IPS DF 19.7 (cell line): ENCODE measurements at places on chromosomes 12 and 14.

DNA sequence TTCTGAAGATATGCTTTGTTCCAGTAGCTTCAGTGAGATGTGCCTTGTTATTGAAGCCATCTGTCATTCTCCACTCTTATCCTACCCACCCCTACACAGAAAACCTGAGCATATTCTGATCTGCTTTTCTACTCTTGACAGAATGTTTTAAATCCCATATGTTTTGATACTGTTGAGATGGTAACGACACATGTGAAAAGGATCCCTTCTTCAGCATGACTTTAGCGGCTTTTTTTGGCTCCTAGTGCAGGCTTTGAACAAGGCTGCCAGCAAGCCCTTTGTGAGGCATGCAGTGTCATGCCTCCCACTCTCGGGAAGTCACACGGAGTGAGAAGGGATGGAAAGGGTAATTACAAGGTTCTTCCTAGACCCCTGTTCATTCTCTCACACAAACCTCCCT is 228.8 kb upstream of the RGS6 start:
- no peak for DNase-seq

GRCh38 chr12:62251609-62251958 is 8.6 kb upstream of the USP15 start:
- no peak for DNase-seq

- DNase-seq: no peak
Measured at GRCh38 chr12:16857456-16857923, 251.5 kb upstream of the LMO3 start.

- DNase-seq: no peak
Measured at GRCh38 chr14:25943329-25943728, 654.5 kb downstream of the NOVA1 start.

GRCh38 chr12:19166956-19167355 is 37.4 kb downstream of the PLEKHA5 start:
- DNase-seq: no peak

DNA sequence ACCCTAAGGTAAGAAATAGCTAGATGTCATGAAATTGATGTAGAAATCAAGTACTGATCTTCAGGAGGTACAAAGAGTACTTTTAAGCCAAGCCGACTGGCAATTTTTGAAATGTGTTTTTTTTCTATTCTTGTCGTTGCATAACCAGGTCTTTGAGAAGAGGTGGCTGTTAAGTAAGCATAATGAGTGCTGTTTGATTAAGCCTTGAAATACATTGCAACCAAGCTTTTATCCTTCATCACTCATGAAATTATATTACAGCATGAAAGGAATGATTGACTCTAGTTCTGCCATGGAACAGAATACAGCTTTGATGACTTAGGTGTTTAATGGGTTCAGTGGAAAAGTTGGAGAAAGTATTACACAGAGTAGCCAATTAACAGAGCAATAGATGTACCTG is 1720.2 kb upstream of the SEL1L start:
- no peak for DNase-seq

DNA sequence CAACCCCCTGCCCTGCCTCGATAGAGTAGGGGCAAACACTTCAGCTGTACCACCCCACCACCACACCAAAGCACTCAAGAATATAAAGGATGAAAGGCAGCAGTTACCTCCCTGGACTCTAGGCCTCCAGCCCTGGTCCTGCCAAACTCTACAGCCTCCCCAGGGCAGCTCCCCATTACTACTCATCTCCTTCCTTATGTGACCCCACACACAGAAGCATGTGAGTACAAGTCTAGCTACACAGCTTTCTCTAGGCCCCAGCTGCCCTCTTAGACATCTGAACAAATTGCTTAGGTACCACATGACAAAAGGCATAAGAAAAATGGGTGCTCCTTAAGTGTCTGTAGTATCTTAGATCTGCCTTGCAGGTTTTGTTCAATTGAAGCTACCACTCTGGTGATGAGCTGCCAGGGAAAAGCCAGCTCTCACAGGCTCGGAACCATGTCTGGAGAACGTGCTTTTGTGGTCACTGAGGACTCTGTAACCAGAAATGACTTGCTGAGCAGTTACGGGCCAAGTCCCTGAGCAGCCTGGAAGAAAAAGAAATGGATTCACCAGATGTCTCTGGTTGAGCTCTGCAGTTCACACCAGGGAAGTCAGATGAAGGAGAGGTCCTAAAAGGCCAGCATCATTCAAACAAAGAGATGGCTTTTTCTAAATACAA is 32.8 kb downstream of the FMNL3 start:
- DNase-seq: no peak

DNA sequence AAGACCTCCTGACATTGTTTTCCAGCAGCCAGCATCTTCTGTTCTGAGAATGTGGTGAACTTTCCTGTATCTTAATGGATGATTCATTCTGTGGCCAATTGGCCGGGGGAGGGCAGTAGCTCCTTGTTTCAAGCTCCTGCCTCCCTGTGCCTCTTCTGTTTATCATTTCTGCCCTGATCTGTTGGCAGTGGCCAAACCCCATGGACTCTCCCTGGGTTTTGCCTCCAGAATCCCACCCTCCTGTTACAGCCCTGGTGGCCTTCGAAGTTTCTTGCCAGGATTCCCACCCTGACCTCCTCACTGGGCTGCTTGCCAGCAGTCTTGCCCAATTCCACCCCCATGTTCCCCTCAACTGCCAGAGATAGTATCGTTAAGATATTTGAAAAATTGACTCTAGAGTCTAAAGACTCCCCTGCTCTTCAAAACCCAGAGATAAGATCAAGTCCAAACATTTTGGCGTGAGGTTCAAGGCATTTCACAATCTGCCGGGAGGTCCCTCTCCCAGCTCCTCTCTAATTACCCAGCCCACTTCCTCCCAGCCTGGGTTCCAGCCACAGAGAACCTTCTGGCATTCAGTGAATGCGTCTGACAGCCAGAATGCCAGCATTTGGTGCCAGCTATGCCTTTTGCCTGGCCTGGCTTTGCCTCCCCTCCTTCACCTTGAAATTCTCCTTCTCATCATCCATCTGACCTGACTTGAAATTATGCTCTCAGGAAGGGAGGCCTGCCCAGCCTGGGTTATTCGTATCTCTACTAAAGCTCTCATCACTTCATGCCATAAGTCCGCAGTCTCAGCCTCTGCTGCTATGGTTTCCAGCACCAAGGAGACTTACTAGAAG is 37.7 kb upstream of the TXNRD1 start:
- DNase-seq: no peak
